ENCODE measurements at places on chromosomes 11 and 22.
A peak's percentile ranks its signal among the peaks of the same experiment; 100 is the strongest.

DNA sequence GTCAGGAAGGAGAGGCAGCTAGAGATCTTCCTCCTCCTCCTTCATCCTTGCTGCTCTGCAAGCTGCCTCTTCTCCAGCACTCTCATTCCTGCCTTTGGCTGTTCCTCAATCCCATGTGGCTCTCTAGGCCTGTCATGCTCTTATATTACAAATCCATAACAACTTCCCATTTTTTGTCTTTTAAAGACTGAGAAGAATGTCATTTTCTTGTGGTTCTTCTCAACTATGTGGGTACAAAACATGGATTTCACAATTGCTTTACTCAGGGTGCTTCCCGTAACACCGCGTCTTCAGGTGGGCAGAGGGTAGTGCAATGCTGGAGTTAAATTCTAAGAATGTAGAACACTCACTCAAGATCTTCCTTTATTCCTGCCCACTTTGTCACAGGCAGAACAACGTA, 6.8 kb upstream of the CAT start:
- no peak for DNase-seq

DNA sequence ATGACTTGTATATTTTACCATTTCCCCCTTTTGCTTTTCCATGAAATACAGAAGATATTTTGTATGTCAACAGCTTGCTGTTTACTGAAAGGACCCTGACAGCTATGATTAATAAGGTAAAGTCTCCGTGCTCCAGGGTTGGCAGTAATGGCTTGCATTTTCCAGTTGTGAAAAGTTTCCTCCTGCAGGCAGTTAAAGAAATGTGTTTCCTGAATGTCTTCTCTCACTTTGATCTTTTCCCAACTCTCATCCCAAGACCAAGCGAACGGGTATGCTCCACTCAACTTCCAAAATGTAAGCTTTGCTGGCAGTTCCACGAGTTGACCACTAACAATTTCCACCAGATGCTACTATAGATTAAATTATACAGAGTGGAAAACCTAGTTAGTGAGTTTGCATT, 8.9 kb downstream of the FIBIN start:
- DNase-seq = no peak

GRCh38 chr11:119196833-119197483, 9.2 kb upstream of the CBL start:
- peak; percentile 66 for DNase-seq

- no peak for DNase-seq
Measured at GRCh38 chr11:18427240-18427639, 15.1 kb downstream of the LDHC start.

DNA sequence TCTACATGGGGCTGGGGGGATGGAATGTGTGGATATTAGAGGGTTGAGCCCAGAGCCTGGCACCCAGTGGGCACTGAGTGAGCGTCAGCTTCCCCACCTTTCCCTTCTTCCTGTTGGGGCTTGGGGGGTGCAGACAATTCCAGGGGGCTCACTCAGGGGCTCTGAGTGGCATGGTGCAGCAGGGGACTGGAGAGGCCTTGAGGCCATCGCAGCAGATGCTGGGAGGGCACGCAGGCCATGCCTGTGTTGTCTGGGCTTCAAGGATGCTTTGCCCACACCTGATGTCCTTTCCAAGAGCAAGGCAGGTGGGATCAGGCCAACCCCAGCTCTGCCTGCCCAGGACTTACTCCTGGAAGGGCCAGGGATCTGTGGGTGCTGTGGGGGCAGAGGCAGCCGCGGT, 11.2 kb upstream of the TTLL12 start:
- no peak for DNase-seq

- DNase-seq = no peak
Measured at GRCh38 chr11:119210050-119210449, 3.9 kb downstream of the CBL start.

- DNase-seq = no peak
Measured at GRCh38 chr11:129184581-129184980, 7.5 kb downstream of the ARHGAP32 start.

GRCh38 chr22:37303821-37304274, 21.5 kb downstream of the CYTH4 start:
- no peak for DNase-seq

DNA sequence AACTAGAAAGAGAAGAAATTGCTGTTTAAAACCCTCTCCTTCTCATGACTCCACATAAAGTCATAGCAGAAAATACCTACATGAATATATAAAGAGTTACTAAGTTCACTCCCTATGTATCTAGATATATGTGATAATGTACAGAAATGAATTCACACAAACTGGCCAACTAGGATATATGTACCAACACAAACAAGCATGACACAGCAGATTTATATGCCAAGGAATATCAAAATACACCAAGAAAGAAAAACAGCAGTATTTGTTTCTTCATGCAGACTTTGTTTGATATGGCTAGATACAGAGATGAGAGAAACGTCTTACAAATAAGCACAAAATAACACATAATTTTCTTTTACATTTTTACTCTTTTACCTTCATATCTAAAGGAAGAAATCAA, 1.8 kb downstream of the OR51G1 start:
- no peak for DNase-seq

- no peak for DNase-seq
Measured at GRCh38 chr11:62875698-62876478, 4.8 kb upstream of the SLC3A2 start.

DNA sequence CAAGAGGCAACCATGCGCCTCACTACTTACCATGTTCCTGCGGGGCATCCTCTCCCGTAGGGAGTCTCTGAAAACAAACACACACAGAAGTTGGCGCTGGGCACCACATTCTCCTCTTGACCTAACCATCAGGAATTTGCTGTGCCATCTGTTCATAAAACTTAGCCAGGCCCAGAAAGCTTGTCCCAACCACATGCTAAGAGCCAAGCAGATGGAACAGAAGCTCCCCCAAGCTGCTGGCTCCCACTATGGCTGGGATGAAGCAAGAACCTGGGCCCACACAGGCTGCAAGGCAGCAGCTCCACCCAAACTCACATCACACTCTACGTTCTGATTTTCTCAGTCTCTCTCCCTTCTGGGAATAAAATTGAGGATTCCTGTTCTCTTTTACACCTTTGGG, 17.4 kb downstream of the HPS4 start:
- no peak for DNase-seq

- DNase-seq = no peak
Measured at GRCh38 chr11:2095542-2095941, 43.6 kb downstream of the IGF2 start.

DNA sequence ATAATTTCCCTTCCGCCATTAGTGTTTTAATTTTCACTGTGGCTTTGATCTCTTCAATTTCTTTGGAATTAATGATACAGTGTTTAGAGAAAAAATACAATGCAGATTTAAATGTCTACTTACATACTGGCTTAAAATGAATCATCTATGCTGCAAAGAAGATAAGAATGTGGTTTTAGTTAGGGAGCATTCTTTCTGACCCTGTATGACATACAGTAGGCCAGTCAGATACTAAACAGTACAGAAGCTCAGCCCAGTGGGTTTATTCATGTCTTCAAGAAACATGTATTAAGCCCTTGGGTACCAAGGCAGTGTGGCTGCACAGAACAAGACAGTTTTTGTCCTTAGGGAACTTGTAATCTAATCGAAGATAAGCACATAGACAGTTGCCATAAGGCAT, 268.8 kb downstream of the DDX10 start:
- no peak for DNase-seq
